Right ventricle myocardium inferior (tissue), 1 donor: ENCODE measurements at places on chromosomes 1 and 21. TPM values are rescaled to one million over a fixed set of nuclear protein-coding genes. Genes with fewer than 3 reads are reported as not detected.

DNA sequence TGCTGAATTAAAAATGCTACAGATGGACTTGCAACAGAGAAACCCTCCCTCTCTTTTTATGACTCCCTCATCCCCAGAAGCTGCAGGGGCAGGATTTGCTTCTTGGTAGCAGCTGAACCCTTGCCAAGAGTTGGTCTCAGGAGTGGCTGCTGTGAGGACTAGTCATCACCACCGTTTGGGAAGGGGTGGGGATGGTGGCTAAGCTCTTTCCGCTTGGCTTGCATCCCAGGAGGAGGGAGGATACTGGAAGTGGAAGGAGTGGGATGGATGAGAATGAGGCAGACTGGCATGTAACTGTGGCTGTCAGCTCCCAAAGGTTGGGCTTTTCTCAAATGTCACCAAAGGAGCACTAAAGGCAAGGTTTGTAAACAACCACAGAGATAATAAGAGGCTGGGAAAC lies 50.8 kb upstream of the COL24A1 start:
- no peak for DNase-seq

- no peak for DNase-seq
Observed at GRCh38 chr21:38712071-38712470, 93.7 kb upstream of the ETS2 start.

- no peak for DNase-seq
Observed at GRCh38 chr21:37381883-37382585, 15.5 kb downstream of the DYRK1A start.

- DNase-seq: peak; percentile 60
Observed at GRCh38 chr1:16122916-16123315, 33.0 kb downstream of the EPHA2 start.

GRCh38 chr21:37788503-37788902 lies 127.8 kb downstream of the KCNJ6 start:
- DNase-seq: no peak

- DNase-seq: no peak
Observed at GRCh38 chr1:213244664-213245091, 193.6 kb downstream of the RPS6KC1 start.

- no peak for DNase-seq
Observed at GRCh38 chr21:20882462-20883407, 115.5 kb upstream of the NCAM2 start.

DNA sequence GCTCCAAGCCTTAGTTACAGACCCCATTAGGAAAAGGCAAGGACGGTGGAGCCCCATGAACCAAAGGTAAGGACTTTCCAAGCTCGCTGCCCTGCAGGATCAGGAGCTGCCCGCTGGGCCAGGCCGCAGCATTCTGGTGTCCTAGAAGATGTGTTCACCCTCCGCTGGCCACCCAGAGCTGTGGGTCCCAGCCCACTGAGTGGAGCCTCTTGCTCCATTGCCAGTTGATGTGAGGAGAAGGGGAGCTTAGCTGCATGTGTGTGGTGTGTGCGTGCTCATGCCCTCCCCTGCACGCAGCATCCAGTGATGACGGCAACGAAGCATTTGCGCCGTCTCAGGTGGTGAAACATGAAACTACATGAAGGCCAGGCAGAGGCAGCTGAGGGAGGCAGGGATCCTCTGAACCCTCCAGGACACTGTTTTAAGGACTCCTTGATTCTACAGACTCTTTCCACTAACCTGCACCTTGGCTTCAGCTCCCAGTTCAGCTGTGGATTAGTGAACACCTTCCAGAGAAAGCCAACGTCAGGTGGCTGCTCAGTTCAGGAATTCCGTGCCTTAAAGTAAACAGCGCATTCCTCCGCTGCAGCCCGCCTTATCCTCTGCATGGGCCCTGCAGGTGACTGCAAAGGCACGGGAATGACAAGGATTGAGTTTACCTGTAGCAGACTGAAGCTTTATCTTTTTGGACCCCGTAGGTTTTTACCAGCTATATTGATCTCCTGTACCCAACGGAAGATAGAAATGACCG lies 48.7 kb downstream of the SMYD2 start:
- peak; percentile 55 for DNase-seq

DNA sequence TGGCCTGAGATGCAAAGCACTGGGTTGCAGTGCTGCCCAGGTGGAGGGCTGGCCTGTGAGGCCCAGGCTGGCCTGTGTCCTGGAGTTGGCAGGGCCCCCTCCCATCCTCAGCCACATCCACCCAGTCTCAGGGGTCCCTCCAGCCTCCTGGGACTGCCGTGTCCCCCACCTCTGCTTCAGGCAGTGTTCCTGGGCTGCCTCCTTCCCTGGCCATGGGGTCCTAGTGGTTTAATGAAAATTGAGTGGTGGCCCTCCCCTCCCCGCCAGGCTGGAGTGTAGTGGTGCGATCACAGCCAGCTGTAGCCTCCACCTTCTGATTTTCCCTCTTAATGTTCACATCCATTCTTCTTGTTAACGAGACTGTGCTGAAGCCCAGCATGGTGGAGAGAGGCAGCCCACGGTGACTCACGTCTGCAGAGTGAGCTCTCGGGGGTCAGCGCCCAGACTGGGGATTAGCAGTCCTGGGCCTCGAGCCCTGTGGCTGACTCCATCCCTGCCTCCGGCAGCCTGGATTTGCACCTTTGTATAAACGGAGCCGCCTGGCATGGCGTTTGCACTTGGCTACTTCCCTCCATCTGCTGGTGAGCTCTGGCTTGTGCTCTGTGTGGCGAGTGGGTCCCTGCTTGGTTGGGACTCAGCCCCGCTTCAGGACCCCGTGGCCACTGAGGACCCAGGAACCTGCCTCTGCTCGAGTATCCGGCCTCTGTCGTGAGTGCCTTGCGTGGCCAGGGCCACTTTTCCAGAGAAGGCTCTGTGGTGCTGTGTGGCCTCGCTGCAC lies 6.9 kb downstream of the MIB2 start:
- DNase-seq: peak; percentile 37

DNA sequence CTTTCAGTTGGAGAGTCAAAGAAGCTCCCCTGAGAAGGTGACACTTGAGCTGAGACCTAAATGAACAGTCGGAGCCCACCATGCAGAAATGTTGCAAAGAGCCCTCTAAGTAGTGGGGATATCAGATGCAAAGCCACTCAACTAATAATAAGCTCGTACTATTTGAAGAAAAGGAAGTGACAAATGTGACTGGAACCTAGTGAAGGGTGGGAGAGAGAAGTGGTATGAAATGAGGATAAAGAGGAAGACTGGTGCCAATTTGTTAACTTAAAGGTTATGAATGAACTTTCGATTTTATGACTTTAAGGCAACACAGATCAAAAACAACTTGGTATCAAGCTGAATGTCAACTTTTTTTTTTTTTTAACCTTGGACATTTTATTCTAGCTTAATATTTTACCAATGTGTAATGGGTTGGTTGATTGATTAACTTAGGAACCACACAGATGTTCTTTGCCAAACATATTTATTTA lies 14.7 kb downstream of the LYPLAL1 start:
- no peak for DNase-seq

GRCh38 chr1:2209400-2210083 lies 15.0 kb upstream of the FAAP20 start:
- DNase-seq: no peak

GRCh38 chr1:10744654-10745238 lies 51.7 kb downstream of the CASZ1 start:
- peak; percentile 59 for DNase-seq

DNA sequence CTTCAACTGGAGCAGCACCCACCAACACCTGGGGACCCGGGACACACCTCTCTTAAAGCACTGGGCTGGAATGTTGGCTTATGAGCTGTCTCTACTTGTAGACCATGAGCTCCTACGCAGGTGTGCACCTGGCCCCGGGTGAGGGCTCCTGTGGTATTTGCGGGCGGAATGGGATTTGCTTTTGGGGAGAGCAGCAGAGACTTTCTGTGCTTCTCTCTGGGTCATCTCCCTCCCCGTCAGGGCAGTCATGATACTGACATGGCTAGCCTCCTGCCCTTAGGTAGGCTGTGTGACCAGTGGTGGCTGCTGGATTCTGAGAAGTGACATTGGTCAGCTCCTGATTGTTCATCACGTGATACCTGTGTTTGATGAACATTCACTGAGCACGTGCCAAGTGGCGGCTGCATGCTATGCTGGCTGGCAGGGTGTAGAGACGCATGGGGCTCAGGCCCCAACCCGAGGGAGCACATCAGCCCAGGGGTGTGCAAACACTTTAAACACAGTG lies 9.0 kb upstream of the ZBTB21 start:
- no peak for DNase-seq

GRCh38 chr1:23743287-23744152 lies at the start of gene ELOA:
Gene ELOA (plus strand): TSS chr1:23743471. CDS start chr1:23743504, 33 bp downstream.
- peak; percentile 92 for DNase-seq

DNA sequence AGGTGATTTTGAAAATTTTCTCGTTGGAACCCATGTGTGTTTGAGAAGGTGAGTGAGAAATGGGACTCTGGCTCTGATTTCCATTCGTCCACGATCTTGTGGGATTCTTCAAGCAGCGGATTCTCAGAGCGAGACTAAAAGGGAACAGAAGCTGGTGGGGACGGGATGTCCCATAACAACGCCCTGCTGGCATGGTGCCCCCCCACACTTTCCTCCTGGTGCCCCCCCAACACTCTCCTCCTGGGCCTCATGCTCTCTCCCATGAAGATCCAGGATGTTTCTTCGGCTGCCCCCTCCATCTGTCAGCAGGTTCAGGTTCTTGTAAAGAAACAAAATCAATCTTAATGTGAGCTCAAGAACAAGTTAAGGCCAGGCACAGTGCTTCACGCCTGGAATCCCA lies 29.1 kb downstream of the PRDM15 start:
- DNase-seq: no peak

GRCh38 chr1:42784946-42785693 lies at the start of gene TMEM269:
Gene TMEM269 (plus strand): TSS chr1:42784991. CDS start chr1:42789894, 4,903 bp downstream.
- DNase-seq: peak; percentile 68

GRCh38 chr1:100461222-100461621 lies 76.7 kb upstream of the GPR88 start:
- DNase-seq: no peak

GRCh38 chr1:33418811-33419210 lies 12.1 kb downstream of the PHC2 start:
- no peak for DNase-seq

GRCh38 chr1:119885903-119886783 lies 10.2 kb downstream of the ADAM30 start:
- peak; percentile 77 for DNase-seq

The INKA2 gene
- 28.5 TPM for total RNA-seq

The FNDC5 gene
- 139 TPM for total RNA-seq

The EXTL1 gene
- 11.2 TPM for total RNA-seq

The SPRR1A gene
- not detected for total RNA-seq
